ENCODE measurements at places on chromosomes 11 and 22.

DNA sequence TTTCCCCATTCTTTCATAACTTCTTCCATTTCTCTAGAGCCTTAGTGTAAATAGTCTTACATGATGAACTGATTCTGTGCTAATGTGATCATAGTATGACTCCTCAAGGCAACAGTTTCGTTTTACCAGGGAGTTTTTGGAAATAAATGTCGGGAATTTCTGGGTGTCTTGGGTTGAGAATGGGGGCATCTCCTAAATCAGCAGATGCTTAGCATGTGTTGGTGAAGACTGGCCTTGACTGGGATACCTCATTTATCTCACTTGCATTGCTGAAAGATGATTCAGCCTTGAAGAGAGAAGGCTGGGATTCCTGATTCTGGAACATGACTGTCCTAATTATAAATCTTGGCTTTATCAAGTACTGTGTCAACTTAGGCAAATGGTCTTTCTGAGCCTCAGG is 115.7 kb upstream of the C11orf87 start:
- DNase-seq: no peak

- DNase-seq: no peak
Measured at GRCh38 chr11:120828847-120829246, 195.1 kb upstream of the TBCEL start.

DNA sequence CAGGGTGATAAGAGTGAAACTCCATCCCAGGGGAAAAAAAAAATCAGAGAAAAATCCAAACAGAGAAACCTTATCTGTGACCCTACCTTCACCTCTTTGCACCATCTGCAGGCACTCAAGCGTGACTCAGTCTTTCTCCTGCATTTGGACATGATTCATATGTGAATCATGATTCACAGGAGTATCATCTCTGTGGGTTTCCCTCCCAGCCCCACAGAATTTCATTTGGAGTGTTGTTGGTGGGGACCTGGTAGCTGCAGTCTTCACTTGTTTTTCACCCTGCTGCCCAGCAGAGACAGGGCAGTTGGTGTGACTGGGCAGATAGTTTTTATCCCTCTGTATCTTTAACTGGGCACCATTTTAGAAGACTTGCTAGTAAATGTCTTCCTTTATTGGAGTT is 75.7 kb downstream of the DEPDC5 start:
- DNase-seq: no peak

DNA sequence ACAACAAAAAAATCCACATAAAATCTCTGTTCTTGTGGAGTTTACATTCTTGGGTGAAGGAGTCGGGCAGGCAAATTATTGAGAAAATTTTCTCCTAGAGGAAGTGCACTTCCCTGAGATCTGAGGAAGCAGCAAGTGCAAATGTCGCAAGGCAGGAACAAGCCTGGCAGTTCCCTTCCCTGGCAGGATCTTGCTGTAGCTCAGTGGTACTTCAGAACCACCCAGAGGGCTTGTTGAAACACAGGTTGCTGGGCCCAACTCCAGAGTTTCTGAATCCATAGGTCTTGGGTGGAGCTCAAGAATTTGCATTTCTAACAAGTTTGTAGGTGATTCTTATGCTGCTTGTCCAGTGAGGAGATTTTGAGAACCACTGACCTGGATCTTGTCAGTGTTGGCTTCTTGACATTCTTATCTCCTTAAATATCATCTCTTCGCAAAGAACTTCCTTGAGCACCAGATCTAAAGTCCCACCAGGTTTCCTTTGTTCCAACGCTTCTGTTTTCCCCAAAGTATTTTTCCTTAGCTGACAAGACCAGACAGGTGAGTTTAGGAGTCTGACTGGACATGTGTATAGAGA is 9.6 kb downstream of the QSER1 start:
- no peak for DNase-seq

Measured in cardiac septum (tissue), 1 donor.